ENCODE measurements at places on chromosomes 6 and 20.

- DNase-seq = no peak
These were observed 104.5 kb downstream of the NOL4L start for GRCh38 chr20:32480371-32481241.

DNA sequence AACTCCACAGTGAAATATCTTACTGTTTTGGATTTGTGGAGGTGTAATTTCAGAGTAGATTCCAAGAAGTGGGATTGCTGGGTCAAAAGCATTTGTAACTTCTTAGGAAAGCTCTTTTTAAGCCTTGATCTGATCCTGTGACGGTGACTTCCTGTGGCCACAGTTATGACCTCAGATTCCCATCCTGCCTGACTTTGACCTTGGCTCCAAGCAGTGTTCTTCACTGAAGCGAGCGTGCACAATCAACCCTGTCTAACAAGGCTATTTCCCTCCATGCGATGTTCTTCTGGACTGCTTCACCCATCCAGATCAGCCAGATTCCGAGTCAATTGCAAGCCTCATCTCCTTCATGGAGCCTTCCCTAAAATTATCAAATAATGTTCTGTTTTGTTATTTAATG, 102.5 kb upstream of the RNF24 start:
- no peak for DNase-seq

- DNase-seq = no peak
These were observed 142.4 kb upstream of the INSM1 start for GRCh38 chr20:20225325-20226043.

- DNase-seq = no peak
These were observed 2.7 kb downstream of the AKAP12 start for GRCh38 chr6:151242420-151242861.

DNA sequence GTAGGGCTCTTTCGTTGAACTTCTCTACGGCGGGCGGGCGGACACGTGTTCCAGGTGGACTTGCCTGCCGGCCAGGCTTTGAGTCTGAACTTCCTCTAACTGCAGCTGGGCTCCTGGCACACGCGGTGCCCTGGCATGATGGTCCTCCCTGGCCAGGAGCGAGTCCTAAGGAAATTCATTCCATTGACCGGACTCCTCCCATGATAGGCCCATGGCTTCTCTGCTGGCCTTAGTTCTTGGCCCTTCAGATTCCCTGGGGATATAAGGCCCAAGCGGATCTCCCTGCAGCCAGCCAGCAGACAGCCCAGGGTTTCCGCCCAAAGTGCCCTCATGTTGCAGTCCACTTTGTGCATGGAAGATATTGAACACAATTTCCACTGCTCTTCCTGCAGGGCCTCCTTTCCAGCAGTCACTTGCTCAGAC, 39.4 kb downstream of the TBC1D7 start:
- DNase-seq = no peak

DNA sequence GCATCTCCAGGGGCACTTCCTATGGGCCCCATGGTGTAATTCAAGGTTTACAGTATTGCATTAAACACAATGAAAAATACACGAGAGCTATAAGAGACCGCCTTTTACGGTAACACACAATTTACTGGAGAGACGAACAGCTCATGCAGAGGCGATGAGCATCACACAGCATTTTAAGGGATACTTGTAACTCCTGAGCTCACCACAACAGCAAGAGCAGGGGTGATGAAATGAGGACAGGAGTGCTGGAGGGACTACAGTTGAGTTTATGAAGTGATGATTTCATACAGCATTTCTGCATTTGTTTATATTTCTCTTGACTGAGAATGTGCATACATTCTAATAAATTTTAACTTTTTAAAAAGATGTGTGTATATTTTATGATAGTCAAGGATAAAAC, 113.9 kb downstream of the WDR27 start:
- DNase-seq = no peak

GRCh38 chr6:53591873-53592272, 47.0 kb upstream of the GCLC start:
- DNase-seq = no peak

DNA sequence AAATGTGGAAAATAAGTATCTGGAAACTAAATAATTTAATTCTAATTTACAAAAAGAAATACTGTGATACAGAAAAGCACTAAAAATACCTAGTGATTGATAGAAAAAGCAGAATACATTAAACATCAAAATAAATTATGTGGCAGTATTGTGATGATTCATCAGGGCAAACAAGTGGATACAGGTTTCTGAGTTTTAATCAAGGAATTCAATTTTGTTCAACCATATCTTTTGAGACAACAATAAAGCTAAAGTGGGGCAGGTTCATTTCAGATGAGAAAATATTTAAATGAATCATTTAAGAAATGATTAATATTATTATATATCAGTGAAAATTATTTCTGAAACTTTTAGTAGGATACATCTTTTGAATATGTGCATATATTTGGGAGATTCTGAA, 49.8 kb downstream of the GRIK2 start:
- no peak for DNase-seq

- DNase-seq = no peak
These were observed 15.0 kb downstream of the FKBP5 start for GRCh38 chr6:35673755-35674154.

DNA sequence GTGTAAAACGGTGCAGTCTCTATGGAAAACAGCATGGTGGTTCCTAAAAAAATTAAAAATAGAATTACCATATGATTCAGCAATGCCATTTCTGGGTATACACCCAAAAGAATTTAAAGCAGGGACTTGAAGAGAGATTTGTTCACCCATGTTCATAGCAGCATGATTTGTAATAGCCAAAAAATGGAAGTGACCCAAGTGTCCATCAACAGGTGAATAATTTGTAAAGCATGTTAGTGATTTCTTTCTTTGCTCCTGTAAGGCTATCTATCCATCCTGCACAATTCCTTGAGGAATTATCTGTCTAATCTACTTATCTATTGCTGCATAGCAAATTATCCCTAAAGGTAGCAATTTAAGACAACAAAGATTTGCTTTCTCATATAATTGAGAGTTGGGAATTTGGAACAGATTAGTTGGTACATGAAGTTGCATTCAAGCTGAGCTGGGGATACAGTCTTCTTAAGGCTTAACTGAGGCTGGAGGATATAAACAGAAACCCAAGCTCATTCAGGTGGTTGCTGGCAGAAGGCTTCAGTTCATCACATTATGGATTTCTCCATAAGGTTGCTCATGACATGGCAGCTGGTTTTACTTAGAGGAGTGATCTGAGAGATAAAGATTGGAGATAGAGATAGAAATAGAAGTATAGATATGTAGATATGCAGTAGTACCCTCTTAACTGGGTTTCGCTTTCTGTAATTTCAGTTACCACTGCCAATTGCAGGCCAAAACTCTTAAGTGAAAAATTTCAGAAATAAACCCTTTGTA, 62.0 kb downstream of the IL22RA2 start:
- DNase-seq = no peak

DNA sequence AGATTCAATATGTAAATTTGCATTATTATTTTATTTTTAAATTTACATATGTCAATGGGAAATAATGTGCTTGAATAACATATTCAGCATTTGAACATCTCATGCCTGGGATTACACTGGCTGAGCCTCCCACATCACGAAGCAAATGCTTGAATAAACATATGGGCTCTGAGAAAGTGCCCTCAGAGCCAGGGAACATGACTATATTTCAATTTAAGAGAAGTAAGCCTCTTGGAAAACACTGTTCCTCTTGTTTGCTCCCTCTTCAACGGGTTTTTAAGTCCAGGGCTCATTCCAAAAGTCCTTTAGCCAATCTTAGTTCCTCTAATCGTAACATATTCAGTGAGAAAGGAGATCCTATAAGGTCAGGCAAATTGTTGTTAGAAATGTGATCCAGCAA, 122.0 kb downstream of the GMPR start:
- no peak for DNase-seq

- DNase-seq = no peak
These were observed 76.4 kb downstream of the CDC5L start for GRCh38 chr6:44463728-44464450.

GRCh38 chr6:71130277-71130676, 158.3 kb upstream of the OGFRL1 start:
- no peak for DNase-seq

GRCh38 chr20:22060610-22061009, 355.1 kb downstream of the PAX1 start:
- no peak for DNase-seq

- no peak for DNase-seq
These were observed 35.5 kb downstream of the DHX35 start for GRCh38 chr20:38997622-38998021.

GRCh38 chr6:118397671-118398465, 150.2 kb upstream of the PLN start:
- DNase-seq = no peak

DNA sequence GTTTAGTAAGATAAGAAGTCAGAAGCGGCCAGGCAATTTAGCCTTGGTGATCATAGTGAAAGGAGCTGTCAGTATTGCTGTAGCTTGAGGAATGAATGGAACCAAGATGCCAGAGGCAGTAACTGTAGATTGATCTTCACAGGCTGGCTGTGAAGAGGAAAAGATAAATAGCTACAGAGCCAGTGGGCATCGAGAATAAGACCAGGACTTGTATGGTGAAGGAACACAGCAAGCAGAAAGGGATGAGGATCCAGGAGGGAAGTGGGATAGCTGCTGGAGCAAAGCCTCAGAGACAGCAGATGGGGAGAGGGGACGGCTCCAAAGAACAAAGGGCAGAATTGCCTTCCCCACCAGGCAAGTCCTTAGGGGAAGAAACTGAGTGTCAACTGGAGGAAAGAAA, 294.4 kb upstream of the PLN start:
- no peak for DNase-seq

GRCh38 chr6:14451594-14452374, 334.2 kb downstream of the CD83 start:
- DNase-seq = no peak
